ENCODE measurements at places on chromosomes 2 and 18.

- peak; percentile 70 for DNase-seq
These were observed 114.5 kb upstream of the TANK start for GRCh38 chr2:161045726-161046125.

DNA sequence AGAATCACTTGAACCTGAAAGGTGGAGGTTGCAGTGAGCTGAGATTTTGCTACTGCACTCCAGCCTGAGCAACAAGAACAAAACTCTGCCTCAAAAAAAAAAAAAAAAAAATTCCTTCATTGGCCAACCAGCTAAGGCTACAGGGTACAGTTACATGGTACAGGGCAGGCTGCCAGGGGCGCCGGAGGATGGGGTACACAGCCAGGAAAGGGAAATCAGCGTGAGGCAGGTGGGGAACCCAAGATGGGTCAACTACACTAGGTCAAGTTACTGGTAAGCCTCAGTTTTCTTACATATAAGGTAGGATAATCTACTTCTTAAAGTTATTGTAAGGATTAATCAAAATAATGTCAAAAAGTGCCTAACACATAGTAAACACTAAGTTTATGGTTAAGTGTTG is 142.6 kb upstream of the MSH6 start:
- no peak for DNase-seq

GRCh38 chr18:22846088-22846683 is 86.9 kb upstream of the RBBP8 start:
- peak; percentile 15 for DNase-seq

DNA sequence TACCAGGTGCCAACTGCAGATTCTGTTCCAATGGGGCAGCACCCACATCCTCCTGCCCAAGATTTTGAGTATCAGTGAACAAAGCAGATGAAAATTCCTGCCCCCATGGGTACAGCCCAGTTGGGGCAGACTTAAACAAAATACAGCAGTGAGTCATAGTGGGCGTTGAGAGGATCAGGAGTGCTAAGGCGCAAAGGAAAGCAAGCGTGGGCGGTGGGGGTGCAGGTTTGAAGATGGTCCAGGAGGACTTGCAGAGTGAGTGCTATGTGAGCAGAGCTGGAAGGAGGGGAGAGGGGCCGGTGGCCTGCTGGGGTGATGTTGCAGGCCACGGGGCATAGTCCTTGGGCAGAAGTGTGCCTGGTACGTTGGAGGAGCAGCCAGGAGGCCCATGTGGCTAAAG is 24.7 kb downstream of the STEAP3 start:
- DNase-seq: peak; percentile 55

DNA sequence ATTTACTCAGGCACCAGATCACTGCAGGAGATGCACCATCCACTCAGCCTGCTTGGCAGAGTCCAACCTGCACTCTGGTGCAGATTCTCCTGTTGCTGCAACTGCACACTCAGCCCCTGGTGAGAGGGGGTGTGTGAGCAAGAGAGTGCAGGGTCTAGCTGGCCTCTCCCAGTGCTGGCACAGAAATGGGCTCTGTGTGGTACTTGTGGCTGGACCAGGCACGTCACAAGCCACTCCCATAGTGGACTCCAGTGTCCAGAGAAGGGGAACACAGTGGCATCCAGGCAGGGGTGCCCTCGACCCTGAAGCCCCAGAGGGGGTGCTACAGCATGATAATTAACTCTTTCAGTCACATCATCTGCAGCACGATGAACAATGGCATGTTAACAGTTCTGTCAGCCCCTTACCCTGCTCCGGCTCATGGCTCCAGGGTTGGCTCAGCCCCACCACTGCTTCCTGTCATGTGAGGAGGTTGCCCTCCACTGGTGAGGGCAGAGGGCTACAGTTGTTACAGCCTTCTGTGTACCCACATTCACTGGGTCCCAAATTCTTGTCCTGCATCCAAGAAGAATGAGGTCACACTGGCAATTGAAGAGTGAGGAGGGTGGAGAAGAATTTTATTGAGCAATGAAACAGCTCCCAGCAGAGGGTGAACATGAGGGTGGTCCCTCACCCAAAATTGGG is 135.7 kb downstream of the EVA1A start:
- DNase-seq: no peak

DNA sequence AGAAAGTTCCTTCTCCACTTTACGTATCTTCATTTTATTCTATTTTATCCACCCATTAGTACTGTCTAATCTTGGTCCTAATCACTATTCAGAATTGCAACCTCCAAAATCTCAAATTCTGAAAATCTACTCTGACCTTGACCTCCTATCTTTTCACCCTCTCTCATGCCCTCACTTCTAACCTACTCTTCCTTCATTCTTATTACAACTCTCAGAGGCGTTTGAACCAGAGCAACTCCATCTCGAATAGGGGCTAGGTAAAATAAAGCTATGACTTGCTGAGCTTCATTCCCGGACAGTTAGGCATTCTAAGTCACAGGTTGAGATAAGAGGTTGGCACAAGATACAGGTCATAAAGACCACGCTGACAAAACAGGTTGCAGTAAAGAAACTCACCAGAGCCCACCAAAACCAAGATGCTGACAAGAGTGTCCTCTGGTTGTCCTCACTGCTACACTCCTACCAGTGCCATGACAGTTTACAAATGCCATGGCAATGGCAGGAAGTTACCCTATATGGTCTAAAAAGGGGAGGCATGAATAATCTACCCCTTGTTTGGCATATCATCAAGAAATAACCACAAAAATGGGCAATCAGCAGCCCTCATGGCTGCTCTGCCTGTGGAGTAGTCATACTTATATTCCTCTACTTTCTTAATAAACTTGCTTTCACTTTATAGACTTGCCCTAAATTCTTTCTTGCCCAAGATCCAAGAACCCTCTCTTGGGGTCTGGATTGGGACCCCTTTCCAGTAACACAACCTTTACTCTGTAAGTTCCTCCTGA is 11.4 kb downstream of the CCDC88A start:
- DNase-seq: no peak

- DNase-seq: no peak
These were observed 1.8 kb upstream of the RNF144A start for GRCh38 chr2:6915399-6915798.

DNA sequence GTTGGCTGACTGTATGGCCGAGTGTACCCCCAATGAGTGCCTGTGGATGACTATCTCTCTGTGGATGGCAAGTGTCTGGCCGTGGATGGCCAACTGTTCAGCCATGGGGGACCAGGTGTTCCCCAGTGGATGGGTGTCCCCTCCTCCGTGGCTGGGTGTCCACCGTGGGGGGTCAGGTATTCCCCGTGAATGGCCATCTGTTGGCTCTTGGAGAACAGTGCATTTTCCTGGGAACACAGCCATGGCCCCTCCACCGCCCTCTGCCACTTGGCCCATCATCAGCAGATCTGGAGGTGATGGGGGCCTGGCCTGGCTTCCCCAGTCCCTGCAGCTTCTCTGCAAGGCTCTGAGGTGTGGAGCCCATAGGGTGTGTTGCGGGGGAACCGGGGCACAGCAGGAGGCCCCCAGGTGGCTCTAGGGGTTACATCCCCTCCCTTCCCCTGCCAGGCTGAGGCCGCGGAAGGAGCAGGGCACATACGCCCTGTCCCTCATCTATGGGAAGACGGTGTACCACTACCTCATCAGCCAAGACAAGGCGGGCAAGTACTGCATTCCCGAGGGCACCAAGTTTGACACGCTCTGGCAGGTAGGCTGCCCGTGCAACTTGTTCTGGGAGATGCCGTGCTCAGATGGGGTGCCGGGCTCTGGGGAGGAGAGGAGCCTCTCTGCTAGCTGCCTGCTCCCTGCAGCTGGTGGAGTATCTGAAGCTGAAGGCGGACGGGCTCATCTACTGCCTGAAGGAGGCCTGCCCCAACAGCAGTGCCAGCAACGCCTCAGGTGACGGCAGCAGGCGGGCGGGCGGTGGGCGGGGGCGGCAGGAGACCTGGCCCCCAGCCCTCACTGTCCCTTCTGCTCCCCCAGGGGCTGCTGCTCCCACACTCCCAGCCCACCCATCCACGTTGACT is 19.3 kb downstream of the ZAP70 start:
- DNase-seq: no peak

DNA sequence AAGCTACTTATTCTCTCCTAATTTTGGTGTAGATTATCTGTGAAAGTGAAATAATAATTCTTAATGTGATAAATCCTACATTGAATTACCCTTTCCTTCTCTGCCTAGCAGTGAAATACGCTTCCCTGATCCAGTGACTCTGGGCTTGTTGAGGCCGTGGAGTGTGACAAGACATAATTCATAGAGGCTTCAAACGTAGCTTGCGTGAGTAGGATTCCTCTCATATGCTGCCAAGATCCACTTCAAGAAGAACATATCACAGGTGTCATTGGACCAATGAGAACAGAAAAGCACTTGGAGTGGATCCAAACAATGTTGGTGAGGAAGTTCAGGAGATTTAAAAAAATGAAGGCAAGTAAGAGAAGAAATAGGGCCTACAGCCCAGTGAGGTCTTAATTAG is 221.3 kb upstream of the TMEFF2 start:
- no peak for DNase-seq

DNA sequence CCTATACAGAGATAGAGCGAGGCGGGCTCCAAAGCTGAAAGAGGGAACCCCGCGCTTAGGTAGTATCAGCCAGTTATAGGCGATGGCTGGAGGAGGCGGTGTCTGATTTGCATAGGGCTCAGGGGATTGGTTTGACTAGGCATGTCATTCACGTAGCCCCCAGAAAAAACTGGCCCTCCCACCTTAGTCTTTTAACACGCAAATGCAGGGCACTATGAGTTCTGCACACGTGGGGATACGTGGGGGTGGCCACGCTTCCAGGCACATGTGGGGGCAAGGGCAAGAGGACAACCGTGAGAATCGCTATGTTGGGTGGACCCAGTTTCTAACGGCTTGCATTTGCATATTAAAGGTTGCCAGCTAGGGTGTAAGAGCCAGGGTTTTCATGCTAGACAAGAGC is 56.7 kb upstream of the MSTN start:
- DNase-seq: no peak

- peak; percentile 63 for DNase-seq
These were observed 23.6 kb upstream of the RBM44 start for GRCh38 chr2:237774811-237775553.

GRCh38 chr2:26614216-26615138 is 26.7 kb downstream of the CIB4 start:
- DNase-seq: peak; percentile 24

DNA sequence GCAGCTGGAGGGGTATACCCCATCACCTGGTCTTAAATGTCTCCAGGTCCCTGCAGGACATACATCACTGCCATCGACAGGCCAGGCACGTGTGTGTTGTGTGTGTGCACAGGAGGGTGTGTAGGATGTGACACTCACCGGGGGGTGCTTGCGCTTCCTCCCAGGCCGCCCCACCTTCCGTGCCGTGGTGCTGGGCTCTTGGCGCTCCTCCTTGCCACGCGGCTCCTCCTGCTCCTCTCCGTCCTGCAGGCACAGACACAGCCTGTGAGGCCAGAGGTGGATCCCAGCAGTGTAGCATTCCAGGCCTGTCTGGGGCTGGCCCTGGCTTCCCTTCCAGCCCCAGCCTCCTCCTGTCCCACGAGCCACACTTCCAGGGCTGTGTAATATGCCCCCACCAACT is 41.7 kb downstream of the DNMT3A start:
- DNase-seq: no peak

GRCh38 chr18:63374540-63374939 is 7.5 kb upstream of the KDSR start:
- DNase-seq: no peak

- no peak for DNase-seq
These were observed 12.8 kb upstream of the SFTPB start for GRCh38 chr2:85680707-85681371.

- no peak for DNase-seq
These were observed 369.8 kb upstream of the CDH7 start for GRCh38 chr18:65380986-65381385.

- DNase-seq: no peak
These were observed 339.2 kb downstream of the PDE11A start for GRCh38 chr2:177733322-177733855.

- no peak for DNase-seq
These were observed 47.5 kb upstream of the ASB1 start for GRCh38 chr2:238379096-238379810.

GRCh38 chr2:240195316-240195861 is 54.9 kb upstream of the OTOS start:
- no peak for DNase-seq

DNA sequence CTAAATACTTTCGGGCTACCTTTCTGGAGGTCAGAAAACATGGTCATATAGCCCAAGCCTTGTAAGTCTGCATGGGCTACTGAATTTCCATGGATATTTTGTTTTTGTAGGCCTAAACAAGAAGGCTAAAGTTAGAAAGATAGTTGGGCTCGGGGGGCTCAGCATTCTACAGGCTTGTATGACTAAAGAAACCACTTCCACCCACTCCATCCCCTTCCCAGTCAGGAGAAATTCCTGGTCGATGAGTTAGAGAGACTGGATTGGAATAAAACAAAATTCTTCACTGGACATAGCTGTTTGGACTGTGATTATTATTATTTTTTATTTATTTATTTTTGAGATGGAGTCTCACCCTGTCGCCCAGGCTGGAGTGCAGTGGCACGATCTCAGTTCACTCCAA is 539.4 kb upstream of the TNP1 start:
- DNase-seq: no peak

DNA sequence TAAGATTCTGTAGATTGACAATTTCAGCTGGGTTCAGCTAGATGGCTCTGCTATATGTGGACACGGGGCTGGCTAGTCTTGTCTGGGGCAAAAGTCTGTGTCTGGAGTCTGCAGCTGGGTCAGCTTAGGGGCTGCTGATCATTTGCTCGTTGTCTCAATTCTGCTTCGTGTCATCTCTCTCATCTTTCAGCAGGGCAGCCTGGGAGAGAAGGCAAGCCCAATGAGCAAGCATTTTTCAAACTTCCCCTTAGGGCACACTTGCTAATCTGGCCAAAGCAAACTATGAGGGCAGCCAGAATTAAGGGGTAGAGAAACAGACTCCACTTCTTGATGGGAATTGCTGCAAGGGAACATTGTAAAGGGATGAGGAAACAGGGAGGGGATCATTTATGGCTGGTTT is 462.6 kb downstream of the SLC4A3 start:
- no peak for DNase-seq

DNA sequence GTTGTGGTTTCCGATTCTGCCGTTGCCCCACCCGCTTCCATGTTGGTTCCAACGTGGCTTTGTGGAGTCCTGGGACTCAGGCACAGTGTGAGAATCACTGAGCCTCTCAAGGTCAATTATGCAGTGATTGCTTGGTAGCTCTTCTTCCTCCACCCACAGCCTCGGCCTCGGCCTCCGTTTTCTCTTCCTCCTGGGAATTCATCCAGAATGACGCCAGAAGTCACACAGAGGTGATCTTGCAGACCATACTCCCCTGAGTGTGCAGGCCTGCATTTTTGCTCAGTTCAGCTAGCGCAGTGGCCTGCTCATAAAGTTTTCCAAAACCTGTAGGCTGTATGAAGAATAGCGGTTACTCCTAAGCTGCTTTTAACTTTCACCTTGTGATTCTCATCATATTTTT is 273.3 kb downstream of the GBX2 start:
- no peak for DNase-seq

- peak; percentile 45 for DNase-seq
These were observed 640 bp downstream of the SPTBN1 start for GRCh38 chr2:54456612-54457322.

GRCh38 chr2:135821190-135821589 is 15.8 kb downstream of the LCT start:
- no peak for DNase-seq
